ENCODE measurements at places on chromosomes 12 and 14.

DNA sequence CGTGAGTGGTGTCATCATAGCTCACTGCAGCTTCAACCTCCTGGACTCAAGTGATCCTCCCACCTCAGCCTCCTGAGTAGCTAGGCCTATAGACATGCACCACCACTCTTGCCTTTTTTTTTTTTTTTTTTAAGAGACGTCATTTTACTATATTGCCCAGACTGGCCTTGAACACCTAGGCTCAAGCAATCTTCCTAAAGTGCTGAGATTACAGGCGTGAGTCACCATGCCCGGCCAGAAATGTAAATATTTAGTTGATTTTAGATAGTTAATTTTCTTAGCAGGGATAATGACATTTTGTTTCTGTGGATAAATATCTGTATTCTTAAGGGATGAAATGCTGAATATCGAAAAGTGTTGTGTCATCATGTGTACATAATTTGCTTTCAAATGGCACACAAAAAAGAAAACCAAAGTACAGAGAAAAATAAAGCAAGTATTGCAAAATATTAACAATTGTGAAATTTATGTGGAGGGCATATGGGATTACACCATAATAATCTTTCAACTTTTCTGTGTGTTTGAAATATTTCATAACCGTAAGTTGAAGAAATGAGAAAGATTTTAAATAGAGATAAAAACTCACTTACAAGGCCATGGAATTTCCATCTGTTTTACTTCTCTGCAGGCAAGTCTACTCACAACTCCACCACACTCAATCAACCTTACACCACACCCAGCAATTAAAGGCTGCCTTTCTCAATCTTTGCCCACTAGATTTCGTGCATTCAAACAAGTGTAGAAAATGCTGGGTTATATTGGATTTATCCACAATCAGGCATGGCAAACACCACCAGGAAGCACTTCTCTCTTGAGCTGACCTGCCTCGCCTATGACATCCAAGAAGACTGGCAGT is 93.7 kb downstream of the SPTSSA start:
- no peak for DNase-seq

- peak; percentile 33 for DNase-seq
Observed at GRCh38 chr12:40168868-40169267, 55.9 kb upstream of the LRRK2 start.

- peak; percentile 5 for DNase-seq
Observed at GRCh38 chr12:67827820-67828383, 161.3 kb upstream of the IFNG-AS1 start.

- peak; percentile 68 for DNase-seq
Observed at GRCh38 chr12:92143686-92144630, 1.7 kb downstream of the BTG1 start.

DNA sequence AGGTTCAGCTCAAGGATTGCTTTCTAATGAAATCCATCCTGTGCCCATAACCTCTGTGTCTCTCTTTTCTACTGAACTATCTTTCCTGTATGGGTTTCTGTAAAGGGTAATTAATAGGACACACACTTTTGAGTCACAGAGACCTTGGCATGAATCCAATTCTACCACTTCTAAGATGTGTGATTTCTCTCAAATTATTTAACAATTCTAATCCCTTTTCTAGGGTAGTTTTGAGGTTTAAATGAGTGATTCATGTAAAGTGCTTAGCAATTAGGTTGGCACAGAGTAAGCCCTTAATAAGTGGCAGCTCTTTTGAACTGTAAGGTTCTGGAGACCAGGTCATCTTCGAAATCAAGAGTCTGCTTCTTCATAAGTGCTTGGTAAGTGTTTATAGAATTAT is 202.7 kb downstream of the RASSF9 start:
- DNase-seq, result no peak

GRCh38 chr12:118052324-118053070 is 8.5 kb downstream of the WSB2 start:
- no peak for DNase-seq

GRCh38 chr14:101037021-101037817 is 133.7 kb upstream of the RTL1 start:
- no peak for DNase-seq

DNA sequence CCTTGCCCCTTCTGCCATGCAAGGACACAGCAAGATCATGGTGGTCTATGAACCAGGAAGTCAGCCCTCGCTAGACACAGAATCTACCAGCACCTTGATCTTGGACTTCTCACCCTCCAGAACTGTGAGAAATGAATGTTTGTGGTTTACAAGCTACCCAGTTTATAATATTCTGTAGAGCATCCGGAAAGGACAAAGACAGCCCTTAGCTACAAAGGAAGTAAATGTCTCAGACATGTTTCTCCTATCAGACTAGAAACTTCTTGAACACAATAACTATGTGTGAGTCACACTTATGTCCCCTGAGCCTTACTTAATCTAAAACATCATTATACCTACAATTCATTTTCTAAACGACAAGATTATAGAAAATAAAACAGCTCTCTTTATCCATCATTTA is 176.7 kb downstream of the KLHL28 start:
- no peak for DNase-seq

GRCh38 chr14:23930742-23931141 is 22.8 kb upstream of the DHRS4 start:
- no peak for DNase-seq

GRCh38 chr14:53715193-53715721 is 241.4 kb downstream of the BMP4 start:
- DNase-seq, result no peak

- no peak for DNase-seq
Observed at GRCh38 chr12:59808317-59808910, 212.6 kb downstream of the SLC16A7 start.

DNA sequence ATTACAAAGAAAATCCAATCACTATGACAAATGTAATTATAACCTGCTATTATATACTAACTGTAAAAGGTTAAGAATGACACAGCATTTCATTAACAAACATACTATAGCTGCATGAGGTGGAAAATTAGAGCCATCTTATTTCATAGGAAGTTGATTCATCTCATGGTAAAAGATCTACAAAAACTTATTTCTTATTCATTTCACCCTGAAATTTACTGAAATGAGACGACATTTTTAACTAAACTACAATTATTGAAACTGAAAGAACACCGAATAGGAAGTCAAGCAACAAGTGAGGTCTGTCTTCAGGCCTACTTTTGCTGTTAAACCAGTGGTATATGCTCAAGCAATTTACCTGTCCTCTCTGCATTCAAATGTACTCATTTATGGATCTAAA is 87.2 kb downstream of the CEP83 start:
- no peak for DNase-seq

GRCh38 chr14:36690311-36691040 is 28.8 kb downstream of the PAX9 start:
- DNase-seq, result no peak

GRCh38 chr14:79089576-79089975 is 919.4 kb downstream of the NRXN3 start:
- DNase-seq, result no peak

GRCh38 chr12:4119157-4119761 is 154.3 kb upstream of the CCND2 start:
- DNase-seq, result peak; percentile 56

- DNase-seq, result no peak
Observed at GRCh38 chr12:65510584-65511050, 232.1 kb downstream of the MSRB3 start.

DNA sequence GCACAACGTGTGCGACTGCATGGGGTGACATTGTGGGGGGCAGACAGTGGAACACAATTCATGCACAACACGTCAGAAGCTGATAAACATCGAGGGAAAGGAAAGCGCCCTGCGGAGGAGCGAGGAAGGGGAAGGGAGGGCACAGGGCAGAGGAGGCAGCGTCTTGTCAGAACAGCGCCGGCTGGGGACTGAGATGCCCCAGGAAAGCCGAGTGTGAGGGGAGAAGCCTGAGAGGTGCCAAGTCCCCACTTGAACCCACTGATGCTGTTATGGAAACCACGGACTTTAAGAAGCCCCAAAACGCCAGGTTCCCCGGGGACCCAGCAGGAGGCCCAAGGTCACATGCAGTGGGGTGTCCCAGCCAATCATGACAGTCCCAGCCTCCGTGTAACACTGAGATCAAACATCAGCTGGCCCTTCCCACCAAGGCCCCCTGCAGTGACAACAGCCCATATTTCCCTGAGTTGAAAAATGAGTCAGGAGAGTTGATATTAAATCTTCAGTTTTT is 70.0 kb downstream of the GALNT9 start:
- DNase-seq, result no peak

GRCh38 chr14:34496679-34497513 is 34.9 kb upstream of the SPTSSA start:
- no peak for DNase-seq

DNA sequence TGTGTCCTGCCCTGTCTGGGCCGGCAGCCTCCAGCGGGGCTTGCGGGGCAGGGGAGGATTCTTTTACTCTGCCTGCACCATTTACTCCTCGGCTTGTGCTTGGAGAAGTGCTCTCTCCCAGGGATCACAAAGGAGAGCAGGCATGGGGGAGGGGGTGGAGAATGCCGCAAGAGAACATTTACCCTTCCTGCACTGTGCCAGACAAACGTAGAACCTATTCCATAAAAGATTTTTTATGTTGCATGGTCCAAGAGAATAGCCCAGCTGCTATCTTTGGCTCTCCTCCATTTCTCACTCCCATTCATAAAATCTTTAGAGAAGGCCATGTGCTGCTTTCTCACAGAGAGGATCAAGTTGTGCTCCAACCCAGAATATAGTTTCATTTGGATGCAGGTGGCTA is 159.4 kb downstream of the SPTSSA start:
- DNase-seq, result no peak

DNA sequence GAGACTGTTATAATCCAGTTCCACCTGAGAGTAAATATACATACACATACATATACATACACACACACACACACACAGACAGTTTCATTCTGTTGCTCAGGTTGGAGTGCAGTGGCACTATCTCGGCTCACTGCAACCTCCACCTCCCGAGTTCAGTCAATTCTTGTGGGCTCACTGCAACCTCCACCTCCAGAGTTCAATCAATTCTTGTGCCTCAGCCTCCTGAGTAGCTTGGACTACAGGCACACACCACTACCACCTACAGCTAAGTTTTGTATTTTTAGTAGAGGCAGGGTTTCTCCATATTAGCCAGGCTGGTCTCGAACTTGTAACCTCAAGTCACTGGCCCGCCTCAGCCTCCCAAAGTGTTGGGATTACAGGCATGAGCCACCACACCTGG is 8.9 kb upstream of the PHLDA1 start:
- no peak for DNase-seq

DNA sequence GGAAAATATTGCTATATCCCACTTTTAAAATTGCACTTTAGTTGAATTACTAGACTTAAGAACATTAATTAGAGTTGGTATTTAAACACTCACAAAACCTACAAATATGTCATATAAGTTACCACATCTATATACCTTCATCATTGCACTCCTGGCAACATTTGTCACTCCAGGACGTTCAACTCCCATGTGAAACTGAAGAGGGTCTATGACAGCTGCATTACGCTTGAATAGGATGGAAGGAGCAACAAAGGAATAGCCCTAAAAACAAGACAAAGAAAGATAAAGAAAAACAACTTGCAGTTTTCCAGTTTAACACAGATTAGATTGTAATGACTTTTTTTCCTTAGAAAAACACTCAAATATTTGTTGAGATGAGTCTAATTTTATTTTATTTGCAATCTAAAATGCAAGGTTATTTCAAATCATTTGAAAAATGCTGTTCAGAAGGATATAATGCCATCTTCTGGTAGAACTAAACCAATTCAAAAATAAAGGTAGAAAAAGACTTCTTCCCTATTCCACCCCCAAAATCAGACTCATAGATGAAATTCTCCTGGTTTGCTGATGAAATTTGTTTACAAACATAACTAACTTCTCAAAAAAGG is 84.3 kb upstream of the TTC7B start:
- DNase-seq, result no peak

- DNase-seq, result peak; percentile 79
Observed at GRCh38 chr14:95523815-95524448, 7.5 kb upstream of the SYNE3 start.

DNA sequence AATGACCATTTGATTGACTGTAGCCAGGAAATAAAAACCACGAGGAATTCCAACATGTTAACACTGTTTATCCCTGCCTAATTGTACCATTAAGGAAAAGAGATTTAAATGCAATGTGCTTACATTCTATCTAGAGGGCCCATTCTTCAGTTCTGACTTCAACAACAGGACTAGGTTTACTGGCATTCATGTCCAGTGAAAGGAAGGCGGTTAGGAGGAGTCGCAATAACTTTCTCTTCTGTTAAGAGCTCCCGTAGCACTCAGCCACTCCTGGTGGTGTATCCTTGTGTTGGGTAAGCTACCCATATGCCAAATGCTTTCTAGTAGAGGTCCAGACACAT is 154.7 kb downstream of the STXBP6 start:
- no peak for DNase-seq

GRCh38 chr12:65911321-65911720 is 87.0 kb downstream of the HMGA2 start:
- DNase-seq, result no peak

GRCh38 chr12:31431721-31432240 is 105.8 kb upstream of the SINHCAF start:
- no peak for DNase-seq

DNA sequence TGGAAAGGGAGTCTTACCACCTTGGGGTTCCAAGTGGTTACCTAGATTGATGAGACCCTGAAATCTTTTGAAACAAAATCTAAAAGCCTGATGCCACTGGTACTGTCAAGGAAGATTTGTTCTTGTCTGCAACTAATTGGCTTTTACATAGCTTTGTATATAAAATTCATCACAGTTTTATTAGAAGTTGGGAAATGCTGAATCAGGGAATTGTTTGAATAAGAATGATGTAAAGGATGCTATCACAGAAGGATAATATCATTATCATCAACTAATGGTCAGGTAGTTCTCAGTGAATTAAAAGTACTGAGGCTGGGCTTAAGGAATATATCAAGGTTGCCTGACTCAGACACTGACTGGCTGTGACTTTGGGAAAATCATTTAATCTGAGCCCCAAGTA is 248.3 kb upstream of the STXBP6 start:
- DNase-seq, result no peak

GRCh38 chr12:93609281-93610192 is 37.1 kb downstream of the SOCS2 start:
- no peak for DNase-seq

- DNase-seq, result no peak
Observed at GRCh38 chr14:67705211-67705610, 3.5 kb downstream of the RDH12 start.

DNA sequence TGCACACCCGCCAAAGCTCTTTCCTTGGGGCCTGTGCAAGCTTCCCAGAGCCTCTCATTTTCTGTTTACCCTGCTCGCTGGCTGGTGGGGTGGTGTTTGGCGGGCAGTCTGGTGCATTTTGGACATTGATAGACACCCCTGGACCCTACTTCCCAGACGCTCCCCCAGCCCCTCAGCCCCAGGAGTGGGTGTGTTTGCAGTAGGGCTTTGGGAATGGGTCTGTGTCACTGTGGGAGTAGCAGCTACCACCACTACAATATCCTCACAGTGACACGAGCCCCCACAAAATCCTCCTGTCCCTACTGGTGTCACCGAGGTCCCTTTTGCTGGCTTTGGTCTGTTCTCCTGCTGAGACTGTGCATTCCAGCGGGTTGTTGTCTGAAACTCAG is 371.3 kb downstream of the TMEM121 start:
- no peak for DNase-seq
